BJ (cell line): ENCODE measurements at places on chromosomes 11 and 22. TPM values are rescaled to one million over a fixed set of nuclear protein-coding genes. Genes with fewer than 3 reads are reported as not detected.

- DNase-seq: no peak
Observed at GRCh38 chr11:132490978-132491377, 1041.3 kb downstream of the OPCML start.

Gene OR56A1
- polyA plus RNA-seq: not detected in 2 replicates

Gene POU2AF2
- not detected in 2 replicates for polyA plus RNA-seq

Gene ELMOD1
- polyA plus RNA-seq: 0.04 and 0.05 TPM in 2 replicates
